ENCODE measurements at places on chromosomes 13 and 19.

DNA sequence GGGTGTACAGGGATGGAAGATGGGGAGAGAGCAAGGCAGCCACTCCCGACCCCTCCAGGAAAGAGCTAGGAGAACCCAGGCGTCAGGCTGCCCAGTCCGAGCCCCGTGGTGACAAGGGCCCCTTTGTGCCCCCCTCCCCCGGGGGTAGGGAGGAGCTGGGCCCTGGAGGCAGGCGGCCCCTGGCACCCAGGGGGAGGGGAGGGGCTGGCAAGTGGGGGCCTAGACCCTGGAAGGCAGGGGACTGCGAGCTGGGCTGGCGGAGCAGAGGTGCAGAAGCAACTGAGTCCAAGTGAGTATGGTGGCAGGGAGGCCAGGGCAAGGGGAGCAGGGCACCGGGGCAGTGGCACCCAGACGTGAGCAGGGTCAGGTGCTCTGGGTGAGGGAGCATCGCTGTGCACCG lies at the start of gene MAG:
Gene MAG (plus strand): TSS at position 246 of the 400 bp plus-strand sequence. CDS start 3,248 bp downstream, outside the sequence.
- DNase-seq: no peak

- DNase-seq: no peak
These were observed 28.2 kb downstream of the CKM start for GRCh38 chr19:45294291-45295029.

DNA sequence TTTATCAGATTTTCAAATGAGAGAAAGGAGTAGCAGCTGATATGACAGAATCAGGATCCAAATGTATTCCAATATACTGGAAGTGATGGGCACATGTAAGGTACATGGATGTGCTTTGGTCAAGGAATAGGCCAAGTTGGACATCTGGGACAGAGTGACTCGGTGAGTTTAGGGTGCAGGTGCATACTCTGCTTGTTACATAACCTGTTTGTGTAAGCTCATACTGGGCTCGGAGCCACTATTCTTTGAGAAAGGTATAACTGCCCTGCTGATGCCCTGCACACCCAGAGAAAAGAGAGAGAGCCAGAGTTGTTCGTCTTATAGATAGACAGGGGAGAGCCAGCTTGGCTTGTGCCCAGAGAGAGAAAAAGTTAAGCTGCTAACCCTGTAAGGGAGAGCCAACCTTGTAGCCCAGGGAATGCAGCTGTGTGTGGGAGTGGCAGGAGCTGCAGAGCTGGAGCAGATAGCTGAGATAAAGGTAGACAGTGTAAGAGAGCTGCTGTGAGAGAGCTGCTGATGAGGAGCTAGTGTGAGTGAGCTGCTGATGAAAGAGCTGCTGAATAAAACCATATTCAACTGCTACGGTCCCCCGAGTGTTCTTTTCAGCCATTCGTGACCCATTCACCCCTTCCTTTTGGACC lies 40.7 kb upstream of the N4BP2L1 start:
- no peak for DNase-seq

- no peak for DNase-seq
These were observed 107.1 kb downstream of the UBL3 start for GRCh38 chr13:29743201-29743786.

- peak; percentile 87 for DNase-seq
These were observed 24.1 kb upstream of the UBAC2 start for GRCh38 chr13:99176309-99177276.

All from stimulated activated CD8-positive, alpha-beta memory T cell treated with anti-CD3 and anti-CD28 coated beads, Interleukin-4, amount 100 ng/mL, for 48 hours (primary cell).